ENCODE measurements at places on chromosomes 7 and 10. TPM values are rescaled to one million over a fixed set of nuclear protein-coding genes. Genes with fewer than 3 reads are reported as not detected.

IDI2 gene
- total RNA-seq, result not detected

GNAI1 gene
- total RNA-seq, result 4.4 TPM

RGR gene
- not detected for total RNA-seq

ACSL5 gene
- 54.5 TPM for total RNA-seq

OR13A1 gene
- not detected for total RNA-seq

ARHGEF35 gene
- total RNA-seq, result 7.4 TPM

ELFN1 gene
- total RNA-seq, result not detected

GRCh38 chr10:6346631-6347030, 143.9 kb downstream of the PFKFB3 start:
- H3K4me3 ChIP-seq, result peak overlapping the region; percentile 83
- no peak for DNase-seq
- H3K27ac ChIP-seq, result peak overlapping the region; percentile 96
- peaks cover 21% of the 10 kb centered on the region for H3K36me3 ChIP-seq
- H3K27me3 ChIP-seq, result no peaks in the 10 kb centered on the region

- no peak overlapping the region for H3K27ac ChIP-seq
- peaks cover 2% of the 10 kb centered on the region for H3K36me3 ChIP-seq
- no peak overlapping the region for H3K4me3 ChIP-seq
- H3K27me3 ChIP-seq, result no peaks in the 10 kb centered on the region
- H3K4me1 ChIP-seq, result peaks cover 34% of the 10 kb centered on the region
- no peak for DNase-seq
These were observed 15.5 kb downstream of the MAPK8 start for GRCh38 chr10:48322017-48322416.

DNA sequence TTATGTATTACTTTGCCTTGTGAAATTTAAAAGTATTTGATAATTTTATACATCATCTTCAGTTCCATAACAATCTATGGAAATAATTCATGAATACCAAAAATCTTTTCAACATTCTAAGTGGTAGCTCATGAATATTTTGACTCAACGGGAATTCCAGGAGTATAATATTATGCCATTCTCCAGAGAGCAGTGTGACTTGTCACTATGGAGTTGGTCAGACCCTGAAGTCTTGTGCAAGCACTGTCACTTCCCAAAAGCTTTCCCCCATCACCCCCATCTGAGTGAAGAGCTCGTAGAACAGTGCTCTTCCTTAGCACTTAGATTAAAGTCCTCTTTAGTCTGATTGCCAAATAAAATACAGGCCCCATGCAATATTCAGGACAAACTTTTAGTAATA, 29.4 kb upstream of the CCNJ start:
- no peaks in the 10 kb centered on the region for H3K36me3 ChIP-seq
- H3K27me3 ChIP-seq, result no peaks in the 10 kb centered on the region
- H3K27ac ChIP-seq, result no peak overlapping the region
- H3K4me3 ChIP-seq, result no peak overlapping the region
- no peaks in the 10 kb centered on the region for H3K4me1 ChIP-seq
- no peak for DNase-seq

DNA sequence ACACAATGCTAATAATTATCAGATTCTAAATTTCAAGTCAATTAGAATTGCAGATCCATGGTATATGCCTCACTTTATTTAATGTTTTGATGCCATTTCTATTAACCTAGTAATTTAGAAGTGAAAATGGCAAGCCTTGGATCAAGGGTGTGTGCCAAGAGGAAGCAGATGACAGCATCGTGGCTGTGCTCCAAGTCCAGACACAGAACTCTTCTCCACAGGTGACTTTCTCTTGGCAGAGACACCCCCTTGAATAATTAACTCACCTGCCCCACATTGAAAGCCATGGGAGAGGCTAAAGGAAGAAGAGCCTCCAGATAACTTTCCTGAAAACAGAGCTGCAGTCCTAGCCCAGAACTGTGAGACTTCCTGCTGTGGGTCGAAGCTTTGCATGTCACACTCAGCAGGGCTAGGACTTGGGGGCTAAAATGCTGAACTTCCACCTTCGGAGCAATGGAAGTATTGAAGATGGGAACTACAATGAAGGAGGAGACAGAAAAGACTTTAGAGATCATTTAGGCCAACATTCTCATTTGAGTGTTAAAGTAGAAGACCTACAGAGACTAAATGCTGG, 996 bp upstream of the C10orf90 start:
- no peak for DNase-seq
- no peak overlapping the region for H3K4me3 ChIP-seq
- no peaks in the 10 kb centered on the region for H3K27me3 ChIP-seq
- H3K36me3 ChIP-seq, result peaks cover 2% of the 10 kb centered on the region

GRCh38 chr7:143455491-143455890, 12.2 kb downstream of the TAS2R60 start:
- peaks cover under 1% of the 10 kb centered on the region for H3K4me1 ChIP-seq
- no peak overlapping the region for H3K27ac ChIP-seq
- H3K36me3 ChIP-seq, result no peaks in the 10 kb centered on the region
- H3K27me3 ChIP-seq, result no peaks in the 10 kb centered on the region

DNA sequence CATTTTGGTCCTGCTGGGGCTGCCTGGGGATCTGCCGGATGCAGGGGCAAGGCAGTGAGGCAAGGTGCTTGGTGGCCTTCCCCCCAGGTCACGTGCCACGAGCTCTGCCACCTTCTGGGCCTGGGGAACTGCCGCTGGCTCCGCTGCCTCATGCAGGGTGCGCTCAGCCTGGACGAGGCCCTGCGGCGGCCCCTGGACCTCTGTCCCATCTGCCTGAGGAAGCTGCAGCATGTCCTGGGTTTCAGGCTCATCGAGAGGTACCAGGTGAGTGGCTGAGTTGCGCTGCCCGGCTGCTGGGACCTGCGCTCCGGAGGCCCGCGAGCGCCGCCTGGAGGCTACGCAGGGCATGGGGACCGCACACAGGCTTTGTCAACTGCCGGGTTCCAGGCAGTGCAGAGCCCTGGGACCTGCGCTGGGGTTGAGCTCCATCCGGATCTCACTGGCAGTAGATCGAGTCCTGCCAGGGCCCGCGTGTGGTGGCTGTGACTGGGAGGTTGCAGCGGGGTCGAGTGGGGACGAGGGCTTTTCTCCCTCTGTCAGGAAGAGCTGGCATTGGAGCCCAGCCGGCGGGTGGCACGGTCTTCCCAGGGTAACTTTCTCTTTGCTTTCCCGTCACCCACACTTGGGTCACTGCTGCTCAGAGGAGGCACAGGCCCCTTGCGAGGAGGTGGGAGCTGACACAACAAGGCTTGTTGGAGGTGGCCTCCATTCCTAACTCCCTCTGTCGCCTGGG, 21.7 kb downstream of the AMZ1 start:
- H3K27ac ChIP-seq, result peak overlapping the region; percentile 85
- no peaks in the 10 kb centered on the region for H3K36me3 ChIP-seq
- H3K4me3 ChIP-seq, result peak overlapping the region; percentile 71
- DNase-seq, result peak; percentile 90
- peaks cover 14% of the 10 kb centered on the region for H3K27me3 ChIP-seq

GRCh38 chr7:155298288-155298833, 683 bp downstream of the INSIG1 start:
- H3K4me3 ChIP-seq, result peak overlapping the region; percentile 92
- H3K27ac ChIP-seq, result peak overlapping the region; percentile 96
- peaks cover 44% of the 10 kb centered on the region for H3K4me1 ChIP-seq
- DNase-seq, result peak; percentile 22

- no peaks in the 10 kb centered on the region for H3K27me3 ChIP-seq
- DNase-seq, result no peak
- no peaks in the 10 kb centered on the region for H3K36me3 ChIP-seq
- H3K4me1 ChIP-seq, result no peaks in the 10 kb centered on the region
These were observed 383.9 kb downstream of the CALN1 start for GRCh38 chr7:72028267-72028666.

- no peak overlapping the region for H3K4me3 ChIP-seq
- DNase-seq, result no peak
- no peaks in the 10 kb centered on the region for H3K27me3 ChIP-seq
- no peak overlapping the region for H3K27ac ChIP-seq
These were observed 43.6 kb downstream of the ZNF22 start for GRCh38 chr10:45044290-45044689.

- DNase-seq, result no peak
- no peaks in the 10 kb centered on the region for H3K36me3 ChIP-seq
- H3K4me1 ChIP-seq, result no peaks in the 10 kb centered on the region
These were observed 5.2 kb upstream of the MALRD1 start for GRCh38 chr10:19043431-19043830.

- peaks cover 24% of the 10 kb centered on the region for H3K27me3 ChIP-seq
- no peaks in the 10 kb centered on the region for H3K4me1 ChIP-seq
- no peak for DNase-seq
- H3K36me3 ChIP-seq, result peaks cover 4% of the 10 kb centered on the region
- no peak overlapping the region for H3K4me3 ChIP-seq
These were observed 79.5 kb upstream of the FAM20C start for GRCh38 chr7:112881-113280.

DNA sequence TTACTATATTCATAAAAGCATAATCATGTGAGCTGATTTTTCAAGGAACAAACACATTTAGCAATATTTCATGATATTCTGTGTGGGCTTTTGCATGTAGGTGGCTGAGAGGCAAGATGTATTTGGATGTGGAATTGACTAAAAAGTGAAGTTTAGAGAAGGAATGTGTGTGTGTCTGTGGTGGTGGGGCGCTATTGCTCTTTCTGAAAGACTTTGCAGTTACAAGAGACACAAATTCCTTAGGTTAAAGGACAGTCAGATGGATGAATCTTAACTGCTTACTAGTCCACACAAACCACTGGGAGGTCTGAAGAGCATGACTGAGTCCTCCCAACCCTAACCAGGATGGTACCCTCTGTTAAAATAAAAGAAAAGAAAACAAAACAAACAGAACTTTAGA, 200.1 kb downstream of the SDHAF3 start:
- H3K4me1 ChIP-seq, result no peaks in the 10 kb centered on the region
- no peaks in the 10 kb centered on the region for H3K27me3 ChIP-seq
- DNase-seq, result no peak
- H3K36me3 ChIP-seq, result no peaks in the 10 kb centered on the region

DNA sequence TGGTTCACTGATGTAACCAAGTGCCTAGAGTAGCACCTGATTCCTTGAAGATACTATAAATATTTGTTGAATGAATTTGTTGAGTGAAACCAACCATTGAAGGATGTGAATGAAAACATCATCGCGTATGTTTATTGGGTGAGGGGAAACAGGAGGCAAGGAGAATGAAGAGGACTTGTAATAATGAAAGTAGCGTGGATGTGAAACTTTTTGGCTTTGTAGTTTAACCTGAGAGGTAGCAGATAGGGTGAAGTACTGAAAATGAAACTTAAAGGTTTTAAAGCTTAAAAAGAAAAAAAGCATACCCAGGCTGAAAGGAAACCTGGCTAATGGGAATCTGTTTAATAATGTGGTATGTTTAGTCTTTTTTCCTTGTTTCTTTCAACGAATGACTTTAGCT, 5.2 kb downstream of the CCNY start:
- H3K36me3 ChIP-seq, result peaks cover 8% of the 10 kb centered on the region
- peak overlapping the region; percentile 57 for H3K4me3 ChIP-seq
- H3K27me3 ChIP-seq, result no peaks in the 10 kb centered on the region
- peak overlapping the region; percentile 43 for H3K27ac ChIP-seq
- peaks cover 78% of the 10 kb centered on the region for H3K4me1 ChIP-seq

- no peak for DNase-seq
- peak overlapping the region; percentile 3 for H3K27ac ChIP-seq
- no peaks in the 10 kb centered on the region for H3K27me3 ChIP-seq
- peak overlapping the region; percentile 56 for H3K4me3 ChIP-seq
These were observed 13.7 kb downstream of the STARD3NL start for GRCh38 chr7:38191791-38192190.

- peaks cover 4% of the 10 kb centered on the region for H3K4me1 ChIP-seq
- H3K27me3 ChIP-seq, result peaks cover 33% of the 10 kb centered on the region
- no peak overlapping the region for H3K27ac ChIP-seq
- no peaks in the 10 kb centered on the region for H3K36me3 ChIP-seq
- no peak for DNase-seq
- no peak overlapping the region for H3K4me3 ChIP-seq
These were observed 48.3 kb upstream of the STEAP4 start for GRCh38 chr7:88355011-88355410.

Data from activated T-cell treated with anti-CD3 and anti-CD28 coated beads, Interleukin-2, amount 50 U/mL, for 72 hours (primary cell).